Pancreas (tissue), 10 donors: ENCODE measurements at places on chromosomes 3 and 15. TPM values are rescaled to one million over a fixed set of nuclear protein-coding genes. Genes with fewer than 3 reads are reported as not detected.
A peak's percentile ranks its signal among the peaks of the same experiment; 100 is the strongest.

DNA sequence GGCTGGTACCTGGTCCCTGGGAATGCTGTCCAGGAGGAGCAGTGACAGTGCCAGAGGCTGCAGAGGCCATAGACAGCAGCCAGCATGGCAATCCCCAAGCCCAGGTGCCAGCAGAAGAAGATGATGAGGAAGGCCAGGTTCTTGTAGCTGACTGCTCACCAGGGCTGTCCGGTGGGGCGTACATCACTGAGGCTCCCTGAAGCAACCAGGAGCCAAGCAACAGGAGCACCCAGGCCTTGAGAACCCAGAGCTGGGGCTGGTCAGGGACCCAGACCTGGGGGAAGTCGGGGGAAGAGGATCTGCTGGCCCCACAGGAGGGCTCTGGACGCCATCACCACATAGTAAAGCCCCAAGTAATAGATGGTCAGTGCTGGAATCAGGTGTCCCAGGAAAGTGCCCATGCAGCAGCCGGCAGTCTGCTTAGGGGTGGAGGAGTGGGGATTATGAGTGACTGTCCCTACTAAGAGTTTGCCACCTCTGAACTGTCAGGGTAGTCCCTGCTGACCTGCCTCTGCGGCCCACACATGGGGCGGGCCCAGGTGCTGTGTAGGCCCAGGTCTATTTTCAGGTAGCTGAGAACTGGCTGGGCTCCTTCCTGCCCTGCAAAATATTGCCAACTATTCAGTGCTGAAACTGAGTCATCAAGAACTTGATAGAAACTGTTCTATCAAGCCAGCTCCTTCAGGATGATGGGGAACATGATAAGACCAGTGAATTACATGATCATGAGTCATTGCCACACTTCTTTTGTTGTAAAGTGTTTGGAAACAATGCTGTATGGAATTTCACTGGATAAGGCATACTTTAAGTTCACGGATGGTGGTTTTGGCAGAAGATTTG lies 68.7 kb downstream of the CHRD start:
- DNase-seq, result no peak

The MAGEL2 gene
- 0.72 TPM for polyA plus RNA-seq

The BBS4 gene
- 19.2 TPM for polyA plus RNA-seq

- no peak for DNase-seq
Observed at GRCh38 chr15:101672298-101672697, 20.1 kb upstream of the TM2D3 start.

- DNase-seq, result no peak
Observed at GRCh38 chr3:31776016-31776415, 205.0 kb downstream of the OSBPL10 start.

GRCh38 chr3:61996366-61996765 lies 377.0 kb downstream of the FEZF2 start:
- DNase-seq, result no peak

DNA sequence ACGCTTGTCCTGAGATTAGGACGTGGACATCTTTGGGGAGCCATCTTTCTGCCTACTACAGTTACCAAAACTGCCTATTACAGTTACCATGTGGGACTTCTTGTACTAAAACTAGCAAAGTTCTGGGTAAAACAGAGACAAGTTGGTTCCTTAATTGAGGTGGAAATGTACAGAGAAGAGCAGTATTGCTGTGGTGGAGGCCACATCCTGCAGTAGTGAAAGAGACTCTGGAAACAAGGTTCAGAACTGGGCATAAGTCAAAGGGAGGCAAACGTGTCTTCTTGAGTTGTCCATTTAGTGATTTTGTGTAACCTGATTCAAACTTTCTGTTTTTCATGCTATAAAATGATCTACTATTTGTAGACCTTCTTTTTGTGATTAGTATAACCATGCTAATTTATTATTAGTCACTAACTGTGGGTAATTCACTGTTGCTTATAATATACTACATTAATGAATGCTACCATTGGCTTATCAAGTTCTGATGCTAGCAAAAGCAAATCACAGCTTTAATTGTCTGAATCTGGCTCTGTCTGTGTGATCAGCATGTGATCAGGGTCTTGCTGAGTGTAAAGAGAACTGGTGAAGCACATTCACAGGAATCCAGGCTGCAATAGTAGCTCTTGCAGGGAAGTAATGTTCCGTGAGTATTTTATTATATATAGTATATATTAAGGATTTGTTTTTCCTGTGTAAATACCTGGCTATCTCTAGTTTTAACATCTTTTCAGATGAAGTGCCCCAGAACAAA lies 207.9 kb upstream of the GAP43 start:
- DNase-seq, result no peak

DNA sequence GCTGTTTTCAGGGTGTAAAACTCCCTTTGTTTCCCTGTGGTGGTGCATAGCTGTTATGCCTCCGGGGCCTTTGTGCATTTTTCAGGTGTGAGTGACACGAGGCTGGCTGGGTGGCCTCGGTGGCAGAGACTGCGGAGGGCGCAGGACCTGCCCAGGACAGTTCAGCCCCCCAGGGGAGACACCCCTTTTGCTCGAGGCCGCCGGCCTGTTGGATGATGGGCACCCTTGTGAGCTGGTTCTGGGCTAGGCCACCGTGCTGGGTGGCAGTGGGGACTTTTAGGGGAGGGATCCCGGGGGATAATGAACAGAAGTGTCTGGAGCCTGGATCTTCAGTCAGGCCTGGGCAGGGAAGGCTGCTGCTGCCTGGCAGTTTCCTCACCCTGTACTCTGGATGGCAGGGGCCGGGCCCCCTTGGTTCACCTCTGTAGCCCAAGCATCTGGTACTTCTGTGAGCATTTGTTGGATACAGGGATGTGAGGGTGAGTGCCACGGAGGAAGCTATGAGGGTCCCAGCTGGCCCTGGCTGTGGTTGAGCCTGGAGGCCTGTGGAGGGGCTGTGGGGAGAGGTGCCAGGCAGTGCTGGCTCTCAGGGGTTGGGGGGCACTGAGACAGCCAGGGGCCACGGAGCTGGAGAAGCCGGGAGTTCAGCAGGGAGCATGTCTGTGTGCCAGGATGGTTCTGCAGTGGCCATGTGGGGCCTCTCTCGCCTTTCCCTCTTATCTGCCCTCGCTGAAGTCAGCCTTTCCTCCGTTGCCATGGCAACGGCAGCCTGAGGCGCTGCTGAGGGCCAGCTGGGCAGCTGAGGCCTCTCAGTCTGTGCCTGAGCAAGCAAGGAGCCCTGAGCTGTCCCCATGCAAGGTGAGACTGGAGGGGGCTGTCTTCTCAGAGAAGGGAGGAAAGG lies 49.0 kb downstream of the KY start:
- no peak for DNase-seq

DNA sequence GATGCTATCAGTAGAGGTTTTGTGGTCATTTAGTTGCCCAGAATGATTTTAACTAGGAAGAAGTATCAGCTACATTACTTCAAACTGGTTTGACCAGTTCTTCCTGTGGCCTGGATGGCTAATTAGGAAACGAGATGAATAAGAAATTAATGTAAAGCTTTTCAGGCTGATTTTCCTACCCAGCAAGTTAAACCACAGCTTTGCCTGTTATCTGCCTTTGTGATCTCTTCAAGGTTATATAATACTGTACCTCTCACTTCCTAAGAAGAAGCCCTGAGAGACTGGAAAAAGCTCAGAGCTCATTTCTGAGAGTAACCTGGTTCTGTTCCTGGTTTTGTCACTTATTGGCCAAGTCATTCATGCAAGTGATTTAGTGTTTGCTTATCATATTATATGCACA lies 782.2 kb upstream of the GOLIM4 start:
- DNase-seq, result no peak

- peak; percentile 71 for DNase-seq
Observed at GRCh38 chr15:80778964-80779657, at the start of gene CEMIP. Gene CEMIP (plus strand): TSS chr15:80779370. CDS start chr15:80873880, 94,510 bp downstream.

DNA sequence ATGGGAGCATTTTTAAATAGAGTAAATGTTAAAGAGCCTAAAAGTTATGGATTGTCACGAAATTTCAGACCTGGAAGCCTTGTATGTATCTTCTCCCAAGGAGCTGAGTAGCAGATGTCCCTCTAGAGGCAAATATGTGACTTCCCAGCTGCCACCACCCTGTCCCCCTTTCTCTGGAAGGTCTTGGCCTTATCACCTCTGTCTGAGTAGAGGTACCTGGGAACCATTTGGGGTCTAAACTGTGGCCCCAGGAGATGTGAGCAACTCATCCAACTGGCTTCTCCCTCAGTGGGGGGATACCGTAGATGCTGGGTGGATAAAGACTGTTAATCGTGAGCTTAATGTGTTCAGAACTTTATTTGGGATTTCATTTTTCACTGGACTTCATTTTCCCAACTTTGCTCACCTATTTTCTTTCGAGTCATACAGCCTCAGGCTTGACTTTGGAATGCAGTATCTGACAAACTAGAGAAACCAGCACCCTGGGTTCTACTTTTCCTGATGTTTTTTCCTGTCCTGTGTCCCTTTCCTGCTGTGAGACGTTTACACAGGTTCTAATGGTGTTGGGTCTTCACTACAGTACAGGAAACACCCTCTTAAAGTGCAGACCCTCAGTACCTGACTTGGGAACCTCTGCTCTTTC lies 53.3 kb upstream of the CCR4 start:
- no peak for DNase-seq

DNA sequence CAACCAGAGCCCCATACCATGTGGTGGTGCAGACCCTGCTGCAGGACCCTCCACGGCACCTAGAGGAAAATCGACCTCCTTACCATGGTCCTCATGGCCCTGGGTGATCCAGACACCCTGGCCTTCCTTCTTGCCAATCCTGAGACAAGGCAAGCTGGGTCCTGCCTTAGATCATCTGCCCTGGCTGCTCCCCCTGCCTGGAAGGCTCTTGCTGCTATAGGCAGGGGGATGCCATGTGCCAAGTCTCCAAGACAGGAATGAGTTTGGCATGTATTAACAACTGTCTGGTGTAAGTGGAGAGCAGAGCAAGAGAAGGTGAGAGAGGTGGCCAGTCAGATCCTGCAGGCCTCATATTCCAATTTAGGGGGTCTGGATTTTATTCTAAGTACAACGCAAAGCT lies 7.5 kb downstream of the HEG1 start:
- no peak for DNase-seq

- no peak for DNase-seq
Observed at GRCh38 chr15:74619916-74620635, 4.4 kb downstream of the CLK3 start.

DNA sequence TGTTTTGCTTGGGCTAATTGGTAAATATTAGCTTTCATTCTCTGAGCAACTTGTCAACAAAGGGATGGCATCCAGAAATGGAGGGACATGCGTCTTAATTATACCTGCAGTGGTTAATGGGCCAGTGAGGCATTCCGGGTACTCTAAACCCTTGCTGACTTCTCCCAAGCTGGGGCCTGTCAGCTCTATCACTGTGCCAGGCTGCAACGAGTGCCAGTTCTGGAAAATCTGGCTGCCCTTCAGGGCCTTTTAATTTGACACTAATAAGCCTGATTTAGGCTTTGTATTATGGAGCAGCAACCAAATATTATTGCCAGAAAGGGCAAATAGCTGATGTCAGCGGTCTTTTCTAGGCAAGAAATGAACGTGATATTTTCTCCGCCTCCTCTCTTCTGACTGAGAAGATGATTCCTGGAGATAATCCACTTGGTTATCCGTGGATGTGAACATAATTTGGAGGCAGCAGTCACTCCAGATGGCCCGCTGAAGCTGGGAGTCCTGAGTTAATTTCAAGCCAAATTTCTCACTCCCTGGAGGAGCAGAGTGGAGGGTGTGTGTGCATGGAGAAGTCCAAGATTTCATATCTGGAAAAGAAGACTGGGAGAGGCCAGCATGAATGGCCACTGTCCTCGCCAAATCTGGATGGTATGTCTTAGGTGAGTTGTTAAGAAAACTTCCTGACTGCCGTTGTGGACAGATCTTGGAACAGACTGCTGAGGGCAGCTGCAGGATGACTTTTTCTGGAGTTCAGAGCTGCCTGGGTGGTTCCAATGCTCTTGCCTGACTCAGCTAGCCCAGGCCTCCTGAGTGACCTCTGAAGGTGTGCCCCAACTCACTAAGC lies 44.4 kb upstream of the PSMD6 start:
- DNase-seq, result no peak

DNA sequence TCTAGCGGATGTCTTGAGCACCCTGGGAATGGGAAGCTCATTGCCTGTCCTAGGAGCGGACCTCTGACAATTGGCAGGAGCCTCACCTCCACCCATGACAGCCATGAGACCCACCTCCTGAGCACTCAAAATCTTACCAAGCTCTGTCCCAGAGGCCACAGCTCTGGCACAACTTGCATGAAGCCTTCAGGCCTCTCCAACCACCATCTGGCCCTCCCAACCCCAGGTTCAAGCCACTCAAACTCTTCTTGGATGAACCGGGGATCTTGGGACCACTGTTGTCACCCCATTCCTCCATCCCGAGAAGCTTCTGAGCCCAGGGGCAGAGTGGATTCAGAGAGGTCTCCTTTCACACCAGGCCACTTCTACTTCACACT lies 1.5 kb downstream of the VIPR1 start:
- peak; percentile 11 for DNase-seq

The PCSK6 gene
- polyA plus RNA-seq, result 0.87 TPM

The SLC15A2 gene
- 1.9 TPM for polyA plus RNA-seq

The TRIM42 gene
- not detected for polyA plus RNA-seq

- DNase-seq, result no peak
Observed at GRCh38 chr3:111949712-111950111, 29.1 kb upstream of the ABHD10 start.

The CADPS gene
- polyA plus RNA-seq, result 112 TPM

The FEZF2 gene
- not detected for polyA plus RNA-seq

GRCh38 chr3:32423956-32424557 lies 32.4 kb downstream of the CMTM7 start:
- no peak for DNase-seq

DNA sequence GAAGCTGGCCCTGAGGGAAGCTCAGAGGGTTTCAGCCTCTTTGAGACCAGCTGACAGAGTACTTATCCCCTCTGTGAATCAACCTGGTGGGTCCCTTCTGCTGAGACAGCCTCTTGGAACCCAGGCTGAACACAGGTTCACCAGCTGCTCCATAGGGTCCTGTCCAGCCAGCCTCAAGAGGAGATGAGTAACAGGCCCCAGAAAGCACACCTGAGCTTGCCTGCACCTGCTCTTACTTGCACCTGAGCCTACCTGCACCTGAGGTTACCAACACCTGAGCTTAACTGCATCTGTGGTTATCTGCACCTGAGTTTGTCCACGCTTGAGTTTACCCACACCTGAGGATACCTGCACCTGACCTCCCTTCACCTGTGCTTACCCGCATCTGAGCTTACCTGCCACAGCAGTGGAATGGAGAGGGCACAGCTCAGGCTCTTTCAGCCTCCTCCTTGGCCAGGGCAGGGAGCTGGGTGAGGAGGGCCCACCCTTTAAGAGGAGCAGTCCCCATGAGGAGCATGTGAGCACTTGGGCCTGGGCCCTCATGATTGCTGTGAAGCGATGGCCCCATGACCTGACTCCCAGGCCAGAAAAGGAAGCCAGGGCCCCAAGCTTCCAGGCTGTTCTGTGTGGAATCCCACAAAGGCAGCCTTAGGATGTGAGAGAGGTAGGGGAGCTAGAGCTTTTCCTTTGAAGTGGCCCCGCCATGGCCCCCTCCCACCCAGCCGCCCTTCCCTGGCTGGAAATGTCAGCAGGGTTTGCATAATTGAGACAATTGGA lies at the start of gene TRPM1:
TRPM1 (minus strand) TSS at position 464 of the 777 bp plus-strand sequence. CDS start 20,370 bp downstream, outside the sequence.
- no peak for DNase-seq
